Anterior cingulate cortex (tissue), 58 donors: ENCODE measurements at places on chromosomes 1 and 21.
A peak's percentile ranks its signal among the peaks of the same experiment; 100 is the strongest.

- no peak for DNase-seq
Measured at GRCh38 chr1:70039485-70039884, 165.9 kb downstream of the LRRC40 start.

DNA sequence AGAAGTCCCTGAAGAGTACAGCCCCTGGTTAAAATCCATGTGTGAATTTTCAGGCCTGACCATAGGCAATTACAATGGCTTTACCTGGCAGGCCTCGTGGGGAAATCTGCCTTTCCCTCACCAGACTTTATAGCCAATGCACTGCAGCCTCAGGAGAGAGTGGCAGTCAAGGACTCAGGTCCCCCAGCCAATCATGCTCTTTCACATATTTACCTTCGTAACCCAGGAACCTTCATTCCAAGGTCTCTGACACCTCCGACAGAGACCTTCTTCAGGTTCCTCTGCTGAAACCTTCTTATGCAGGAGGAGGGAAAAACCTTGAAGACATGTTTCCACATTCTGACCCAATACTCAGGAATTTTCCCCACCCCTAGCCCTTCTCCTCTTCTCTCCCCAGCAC lies 118.9 kb downstream of the FASLG start:
- no peak for DNase-seq

GRCh38 chr1:62175568-62176179 lies 19.0 kb upstream of the L1TD1 start:
- DNase-seq = peak; percentile 7

- no peak for DNase-seq
Measured at GRCh38 chr21:36750576-36750959, 51.7 kb downstream of the SIM2 start.

- no peak for DNase-seq
Measured at GRCh38 chr1:150233359-150234308, 2.3 kb downstream of the ANP32E start.

- DNase-seq = no peak
Measured at GRCh38 chr1:227257964-227258363, 60.3 kb downstream of the CDC42BPA start.

DNA sequence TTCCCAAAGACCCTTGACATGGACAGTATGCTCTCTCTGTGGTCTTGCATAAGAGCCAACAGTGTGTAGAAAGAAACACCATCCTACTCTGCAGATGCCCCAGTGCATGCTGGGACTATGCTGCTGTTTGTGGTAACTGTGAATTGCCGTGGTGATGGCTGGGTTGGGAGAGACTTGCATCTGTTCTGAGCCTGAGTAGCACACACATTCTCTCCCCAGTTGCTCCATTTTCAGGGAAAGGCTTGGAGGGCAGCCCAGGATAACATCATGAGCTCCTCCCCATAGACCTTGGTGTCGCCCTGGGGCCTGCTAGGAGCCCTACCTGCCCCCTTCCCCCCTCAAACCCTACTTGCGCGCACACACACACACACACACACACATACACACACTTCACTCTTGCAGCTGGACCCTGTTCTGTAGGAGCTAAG lies 120.9 kb upstream of the IPO9 start:
- peak; percentile 26 for DNase-seq

DNA sequence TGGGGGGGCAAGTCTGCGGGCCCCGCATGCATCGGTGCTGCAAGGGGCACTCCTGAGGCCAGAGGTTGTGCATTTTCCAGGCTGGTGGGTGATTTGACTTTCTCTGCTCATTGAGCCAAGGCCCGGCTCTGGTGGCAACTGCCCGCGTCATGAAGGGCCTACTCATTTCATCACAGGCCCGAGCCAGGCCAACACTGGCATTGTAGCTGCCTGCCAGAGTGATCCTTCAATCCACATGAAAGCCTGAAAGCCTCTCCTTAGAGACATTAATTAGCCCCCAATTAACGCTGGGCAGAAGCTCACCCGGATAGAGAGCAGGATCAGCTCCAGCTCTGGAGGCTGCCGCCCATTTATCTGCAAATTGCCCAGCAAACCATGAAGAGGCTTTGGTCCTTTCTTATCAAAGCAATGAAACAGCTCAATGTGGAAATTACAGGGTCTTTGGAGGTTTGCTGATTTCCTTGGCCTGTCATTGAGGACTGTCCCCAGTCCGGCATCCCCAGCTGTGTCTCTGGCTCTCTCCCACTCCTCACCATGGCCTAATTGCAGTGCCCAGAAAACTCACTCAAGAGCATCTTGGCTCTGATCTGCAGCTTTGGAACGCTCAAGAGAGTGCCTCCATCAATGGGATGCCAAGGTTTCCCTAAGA lies 50.4 kb upstream of the STUM start:
- DNase-seq = peak; percentile 77

- DNase-seq = no peak
Measured at GRCh38 chr1:65440915-65441314, 20.4 kb downstream of the LEPR start.
